ENCODE measurements at places on chromosomes 11 and 22.

GRCh38 chr11:60485987-60486386 lies 6.6 kb upstream of the MS4A12 start:
- no peak for ATAC-seq

- no peak for ATAC-seq
Observed at GRCh38 chr11:66111158-66111557, 41.1 kb downstream of the PACS1 start.

- no peak for ATAC-seq
Observed at GRCh38 chr22:40200795-40201530, 23.2 kb downstream of the TNRC6B start.

- ATAC-seq = no peak
Observed at GRCh38 chr11:72981080-72981479, 161.0 kb downstream of the FCHSD2 start.

GRCh38 chr11:59669611-59670009 lies 773 bp upstream of the PATL1 start:
- ATAC-seq = peak; percentile 10

GRCh38 chr22:35534091-35534490 lies 6.5 kb upstream of the RASD2 start:
- ATAC-seq = no peak

DNA sequence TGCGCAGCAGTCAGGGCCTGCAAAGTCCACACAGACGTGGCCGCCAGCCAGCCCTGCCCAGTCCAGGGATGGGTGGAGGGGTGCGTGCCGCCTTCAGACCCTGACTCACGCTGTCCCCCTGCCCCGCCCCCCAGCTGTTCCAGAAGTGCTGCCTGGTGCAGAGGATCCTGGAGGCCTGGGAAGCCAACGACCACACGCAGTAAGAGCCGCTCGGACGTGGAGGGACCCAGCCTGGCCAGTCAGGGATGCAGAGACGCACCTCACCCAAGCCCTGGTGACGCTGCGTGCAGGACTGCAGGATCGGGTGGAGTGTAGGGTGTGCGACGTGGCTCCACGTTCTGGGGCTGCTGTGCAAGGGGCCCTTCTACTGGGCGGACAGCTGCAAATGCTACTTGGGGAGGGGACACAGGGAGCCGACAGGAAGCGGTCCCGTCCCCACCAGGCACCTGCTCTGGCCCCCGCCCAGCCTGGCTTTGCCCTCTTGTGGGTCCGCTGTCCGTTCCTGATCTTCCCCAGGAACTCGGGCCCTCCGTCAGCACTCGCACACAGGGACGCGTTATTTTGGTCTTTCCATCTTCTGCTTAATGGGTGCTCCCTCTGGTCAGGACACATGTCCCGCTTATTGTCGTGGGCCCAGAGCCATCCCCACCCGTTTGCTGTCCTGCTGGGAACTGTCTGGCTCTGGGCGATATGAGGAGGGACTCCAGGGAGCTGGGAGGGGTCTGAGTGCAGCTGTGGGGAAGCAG lies 42.5 kb downstream of the SBF1 start:
- no peak for ATAC-seq

GRCh38 chr22:31561970-31562369 lies 65.6 kb downstream of the SFI1 start:
- no peak for ATAC-seq

DNA sequence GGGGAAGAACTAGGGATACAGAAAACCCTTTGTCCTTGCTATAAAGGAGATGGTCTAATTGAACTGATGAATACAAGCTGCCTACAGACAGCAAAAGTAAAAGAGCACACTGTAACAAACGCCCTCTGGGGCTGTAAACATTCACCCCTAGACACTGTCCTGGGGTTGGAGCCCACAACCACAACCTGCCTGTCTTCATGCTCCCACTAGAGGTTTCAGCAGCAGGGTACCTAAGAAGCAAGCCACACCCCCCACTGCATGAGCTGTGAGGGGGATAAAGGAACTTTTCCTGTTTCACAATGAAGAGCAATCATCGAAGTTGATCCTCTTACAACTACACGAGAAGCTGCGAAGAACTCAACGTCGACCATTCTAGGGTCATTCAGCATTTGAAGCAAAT lies 90.5 kb upstream of the LUZP2 start:
- ATAC-seq = no peak

GRCh38 chr11:81674211-81674610 lies 1059.5 kb downstream of the FAM181B start:
- ATAC-seq = no peak
